ENCODE measurements at places on chromosomes 2 and 18. TPM values are rescaled to one million over a fixed set of nuclear protein-coding genes. Genes with fewer than 3 reads are reported as not detected.
A peak's percentile ranks its signal among the peaks of the same experiment; 100 is the strongest.

- DNase-seq = peak; percentile 17
Measured at GRCh38 chr2:119126650-119127049, 31.9 kb downstream of the C1QL2 start.

- no peak for DNase-seq
Measured at GRCh38 chr18:62033207-62033606, 140.4 kb upstream of the RNF152 start.

DNA sequence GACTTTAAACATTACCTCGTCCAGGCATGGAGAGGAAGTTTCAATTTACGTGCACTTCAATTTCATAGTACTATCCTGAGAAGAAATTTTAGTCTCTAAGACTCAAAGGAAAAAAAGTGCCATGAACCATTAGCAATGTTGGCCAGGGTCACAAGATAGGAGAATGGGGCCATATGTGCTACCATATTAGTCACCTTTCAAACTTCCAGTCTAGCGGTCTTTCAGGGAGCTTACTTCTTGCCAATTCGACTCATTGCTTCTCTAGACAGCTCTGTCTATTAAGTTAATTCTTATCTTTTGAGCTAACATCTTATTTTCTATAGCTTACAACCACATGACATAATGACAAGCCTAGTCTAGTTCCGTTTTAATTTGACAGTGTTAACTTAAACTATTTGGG is 129.1 kb downstream of the ANKRD44 start:
- peak; percentile 62 for DNase-seq

DNA sequence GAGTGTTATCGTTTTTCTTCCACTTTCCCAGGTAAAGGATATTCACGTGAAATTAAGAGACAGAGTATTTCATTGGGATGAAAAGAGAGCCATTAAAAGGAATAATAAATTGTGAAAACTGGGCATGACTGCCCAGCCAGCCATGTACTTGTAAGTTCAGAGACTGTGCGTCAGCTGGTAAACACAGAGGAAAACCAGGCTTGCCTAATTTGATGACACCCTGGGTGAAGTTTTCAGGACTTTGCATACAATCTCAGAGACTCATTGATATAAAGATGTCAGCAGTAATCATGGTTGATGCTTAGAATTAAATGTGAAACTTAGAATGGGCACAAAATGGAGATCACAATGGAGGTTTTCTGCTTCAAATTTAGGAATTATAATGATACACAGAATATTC is 153.5 kb upstream of the ZEB2 start:
- DNase-seq = no peak

GRCh38 chr2:12210016-12210933 is 463.8 kb downstream of the LPIN1 start:
- DNase-seq = no peak

GRCh38 chr2:37809525-37809924 is 115.6 kb upstream of the RMDN2 start:
- peak; percentile 60 for DNase-seq

The PROKR1 gene
- not detected for total RNA-seq

The USP14 gene
- total RNA-seq = 9.9 TPM

The ANKRD30B gene
- total RNA-seq = 0.57 TPM

The MC4R gene
- not detected for total RNA-seq

The MROH2A gene
- total RNA-seq = not detected

The ALPI gene
- not detected for total RNA-seq

The IGFBP2 gene
- 7.6 TPM for total RNA-seq
